ENCODE measurements at places on chromosomes 3 and 15.

- DNase-seq, result no peak
Measured at GRCh38 chr3:197149528-197149927, 119.9 kb upstream of the MELTF start.

GRCh38 chr15:75727851-75728715 is 15.4 kb upstream of the CSPG4 start:
- DNase-seq, result no peak

- DNase-seq, result no peak
Measured at GRCh38 chr15:59438625-59439290, 772 bp downstream of the FAM81A start.

DNA sequence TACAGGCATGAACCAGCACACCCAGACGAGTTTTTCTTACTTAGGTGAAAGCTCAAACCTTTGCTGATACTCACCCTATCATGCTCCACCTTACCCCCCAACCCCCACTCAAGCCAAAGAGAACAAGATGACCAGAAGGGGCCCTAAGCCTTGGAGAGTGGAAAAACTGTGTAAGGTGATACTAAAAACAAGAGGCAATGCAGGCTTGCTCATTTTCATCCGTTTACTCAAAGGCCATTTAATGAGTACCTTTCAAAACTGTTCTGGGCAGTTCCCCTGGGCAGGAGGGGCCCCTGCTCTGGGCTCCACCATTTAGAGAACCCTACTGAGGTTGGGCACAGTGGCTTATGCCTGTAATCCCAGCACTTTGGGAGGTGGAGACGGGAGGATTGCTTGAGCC is 6.7 kb downstream of the TYRO3 start:
- DNase-seq, result no peak

DNA sequence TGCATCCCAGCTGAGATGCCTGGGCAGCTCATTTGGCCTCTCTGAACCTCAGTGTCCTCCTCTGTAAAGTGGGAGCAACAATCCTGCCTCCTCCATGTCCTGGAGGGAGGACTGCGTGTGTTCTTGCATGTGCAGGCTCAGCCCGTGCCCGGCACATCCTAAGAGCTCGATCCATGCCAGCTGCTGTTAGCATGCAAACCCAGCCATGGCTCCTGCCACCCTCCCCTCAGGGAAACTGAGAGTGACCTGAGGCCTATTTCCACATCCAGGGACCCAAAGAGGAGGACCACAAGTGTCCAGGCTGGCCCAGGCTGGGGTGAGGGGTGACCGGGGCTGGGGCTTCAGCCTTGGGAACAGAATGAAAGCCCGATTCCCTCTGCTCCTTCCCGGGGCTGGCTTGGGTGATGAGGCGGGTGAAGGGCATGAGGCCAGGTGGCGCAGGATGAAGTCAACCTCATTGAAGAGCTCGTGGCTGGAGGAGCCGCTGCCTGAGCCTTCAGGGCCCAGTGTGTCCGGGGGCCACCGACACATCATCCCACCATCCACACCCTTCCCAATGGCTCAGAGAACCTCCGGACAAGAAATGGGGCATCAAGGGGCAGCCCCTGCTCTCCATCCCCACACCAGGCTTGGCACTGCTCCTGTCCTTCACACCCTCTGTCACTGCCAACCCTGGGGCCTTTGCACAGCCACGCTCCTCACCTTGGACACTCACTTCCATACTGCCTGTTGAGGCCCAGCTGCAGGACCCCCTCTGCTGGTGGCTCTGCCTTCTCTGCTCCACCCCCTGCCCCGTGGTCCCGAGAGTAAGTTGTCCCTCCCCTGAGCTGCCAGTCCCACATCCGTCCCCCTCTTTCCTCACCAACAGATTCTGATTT is 42.5 kb downstream of the ADAMTS7 start:
- no peak for DNase-seq

DNA sequence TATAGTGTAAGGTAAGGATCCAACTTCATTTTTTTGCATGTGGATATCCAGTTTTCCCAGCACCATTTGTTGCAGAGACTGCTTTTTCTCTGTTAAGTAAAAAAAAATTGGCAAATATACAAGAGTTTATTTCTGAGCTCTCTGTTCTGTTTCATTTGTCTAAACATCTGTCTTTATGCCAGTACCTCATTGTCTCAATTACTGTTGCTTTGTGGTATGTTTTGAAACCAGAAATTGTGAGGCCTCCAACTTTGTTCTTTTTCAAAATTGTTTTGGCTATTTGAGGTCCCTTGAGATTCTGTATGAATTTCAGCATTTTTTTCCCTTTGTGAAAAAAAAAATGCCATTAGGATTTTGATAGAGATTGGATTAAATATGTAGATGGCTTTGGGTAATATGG is 150.5 kb downstream of the MINAR1 start:
- DNase-seq, result no peak

- no peak for DNase-seq
Measured at GRCh38 chr15:51908316-51908715, 63.3 kb downstream of the LEO1 start.

DNA sequence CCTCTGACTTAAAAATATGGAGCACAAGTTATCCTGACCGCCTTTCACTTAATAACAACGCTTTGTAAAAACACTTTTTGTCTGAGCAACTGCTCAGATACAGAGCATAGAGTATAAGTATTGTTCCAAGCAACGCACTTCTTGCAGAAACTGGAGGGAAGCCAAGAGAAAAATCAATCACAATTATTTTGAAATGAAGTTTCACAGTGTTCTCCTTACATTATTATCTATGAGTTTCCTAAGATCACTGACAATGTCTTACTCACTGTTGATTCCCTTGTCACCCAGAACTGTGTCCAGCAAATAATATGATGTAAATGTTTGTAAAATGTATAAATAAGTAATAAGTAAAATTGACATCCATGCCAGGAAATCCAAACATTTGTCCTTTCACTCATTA is 184.6 kb upstream of the GPR149 start:
- DNase-seq, result no peak

DNA sequence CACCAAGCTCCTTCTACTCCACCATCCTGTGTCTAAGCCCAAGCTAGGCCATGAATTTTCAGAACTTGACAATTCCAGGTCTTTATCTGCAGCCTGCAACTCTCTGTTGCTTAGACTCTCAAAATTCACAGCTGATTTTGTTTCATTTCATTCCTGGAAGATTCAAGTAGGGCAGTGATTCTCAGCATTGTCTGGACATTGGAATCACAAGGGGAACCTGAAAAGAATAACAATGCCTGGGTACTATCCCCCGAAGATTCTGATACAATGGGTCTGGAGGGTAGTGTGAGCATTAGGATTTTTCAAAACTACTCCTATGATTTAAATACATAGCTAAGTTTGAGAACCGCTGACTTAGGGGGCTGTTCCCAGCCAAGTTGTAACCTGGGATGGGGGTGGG is 534.7 kb upstream of the IL12A start:
- no peak for DNase-seq

DNA sequence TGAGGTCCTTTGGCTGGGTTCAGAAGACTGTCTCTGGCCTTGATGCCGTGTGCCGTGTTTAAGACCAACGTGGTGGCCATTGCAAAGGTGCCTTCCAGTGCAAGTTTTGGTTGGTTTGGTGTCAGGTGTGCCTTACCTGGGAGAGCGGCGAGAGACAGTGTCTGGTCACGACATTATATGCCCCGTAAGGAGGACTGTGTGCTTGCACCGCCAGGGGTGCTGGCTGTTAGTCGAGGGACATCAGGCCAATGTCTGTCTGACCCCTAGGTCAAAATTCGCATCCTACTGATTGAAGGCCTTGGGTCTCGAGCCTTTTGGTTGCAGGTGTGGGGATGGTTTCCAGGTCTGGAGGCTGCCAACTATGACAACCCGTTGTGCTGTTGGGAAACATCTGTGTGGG is 111.9 kb downstream of the SNRPN start:
- DNase-seq, result no peak

GRCh38 chr3:20215636-20216035 is 29.6 kb upstream of the SGO1 start:
- no peak for DNase-seq

- no peak for DNase-seq
Measured at GRCh38 chr15:47293466-47294162, 423.7 kb upstream of the SEMA6D start.

- DNase-seq, result no peak
Measured at GRCh38 chr3:50885070-50885850, 210.5 kb downstream of the DOCK3 start.

DNA sequence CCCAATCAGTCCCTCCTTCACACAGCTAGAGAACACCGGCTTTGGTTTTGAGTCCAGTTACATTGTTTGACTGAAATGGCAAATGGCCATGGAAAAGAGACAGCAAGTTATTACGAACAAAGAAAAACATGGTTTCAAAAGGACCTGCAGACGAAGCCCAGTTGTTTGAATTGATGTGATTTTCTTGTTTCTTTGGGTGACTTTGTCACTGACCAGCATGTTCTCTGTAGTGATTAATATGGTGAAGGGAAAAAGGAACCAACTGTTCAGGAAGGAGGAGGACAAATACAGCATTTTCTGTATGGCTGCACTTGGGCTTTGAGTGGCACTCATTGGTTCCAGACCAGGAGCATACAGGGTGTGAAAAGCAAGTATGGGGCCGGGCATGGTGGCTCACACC is 217.4 kb upstream of the TPM1 start:
- no peak for DNase-seq

GRCh38 chr3:120039642-120040610 is 54.3 kb downstream of the GSK3B start:
- DNase-seq, result no peak

DNA sequence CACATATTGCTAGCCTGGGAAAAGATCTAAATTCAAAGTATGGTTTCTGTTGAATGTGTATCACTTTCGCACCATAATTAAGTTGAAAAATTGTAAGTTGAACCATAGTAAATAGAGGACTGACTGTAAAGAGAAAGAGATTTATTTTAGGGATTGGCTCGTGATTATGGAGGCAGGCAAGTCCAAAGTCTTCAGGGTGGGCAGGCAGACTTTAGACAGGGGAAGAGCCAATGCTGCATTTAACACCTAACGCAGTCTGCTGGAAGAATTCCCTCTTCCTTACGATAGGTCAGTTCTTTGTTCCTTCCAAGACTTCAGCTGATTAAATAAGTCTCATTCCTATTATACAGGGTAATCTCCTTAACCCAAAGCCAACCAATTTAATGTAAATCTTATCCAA is 15.8 kb downstream of the C3orf85 start:
- DNase-seq, result no peak

DNA sequence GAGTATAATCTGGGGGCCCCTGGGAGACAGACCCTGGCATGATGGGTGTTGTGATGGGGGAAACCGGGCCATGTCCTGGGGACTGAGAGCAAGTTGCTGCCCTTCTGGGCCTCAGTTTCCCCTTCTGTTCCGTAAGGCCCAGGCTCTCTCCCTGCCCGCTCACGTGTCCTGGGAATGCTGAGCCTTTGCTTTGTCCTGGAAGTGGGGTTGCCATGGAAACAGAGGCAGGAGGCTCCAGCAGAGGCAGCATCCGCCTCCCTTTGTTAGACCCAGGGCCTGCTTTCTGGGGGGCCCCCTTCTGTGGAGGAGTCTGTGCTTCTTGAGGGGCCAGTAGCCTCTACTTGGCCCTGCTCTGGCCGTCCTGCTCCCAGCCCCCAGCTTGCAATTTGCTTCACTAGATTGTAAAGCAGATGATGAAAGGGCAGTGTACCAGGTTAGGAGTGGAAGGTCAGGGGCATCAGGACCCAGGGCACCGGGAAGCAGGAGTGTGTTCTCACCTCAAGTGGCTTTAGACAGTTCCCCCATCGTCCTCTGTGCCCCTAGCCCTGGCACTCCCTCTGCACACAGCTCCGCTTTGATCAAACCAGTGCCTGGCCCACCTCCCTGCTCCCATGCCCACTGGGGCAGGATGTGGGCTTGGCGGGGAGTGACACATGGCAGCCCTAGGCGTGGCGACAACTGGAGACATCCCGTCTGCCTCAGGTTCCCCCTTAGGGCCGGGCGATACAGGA is 105.6 kb downstream of the FBLN2 start:
- DNase-seq, result no peak

DNA sequence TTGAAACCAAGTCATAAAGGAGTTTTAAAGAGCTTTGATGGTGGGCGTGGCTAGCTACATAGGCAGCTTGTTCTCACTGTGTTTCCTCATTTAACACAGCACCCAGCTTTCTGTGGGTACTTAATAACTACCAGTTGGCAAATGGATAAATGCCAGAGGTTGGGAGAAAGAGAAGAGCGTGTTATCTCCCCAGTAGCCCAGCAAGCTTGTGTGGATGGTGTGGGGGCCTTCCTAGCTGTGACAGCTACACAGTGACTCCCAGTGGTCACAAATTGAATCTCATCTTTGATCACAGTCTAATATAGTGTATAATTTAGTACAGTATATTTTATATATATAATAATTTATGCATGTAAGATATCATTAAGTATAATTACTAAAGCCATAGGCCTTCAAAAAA is 984.1 kb downstream of the EPHA3 start:
- no peak for DNase-seq

GRCh38 chr3:62332835-62333244 is 40.5 kb downstream of the FEZF2 start:
- no peak for DNase-seq

- no peak for DNase-seq
Measured at GRCh38 chr3:106392915-106393314, 524.1 kb upstream of the CBLB start.

DNA sequence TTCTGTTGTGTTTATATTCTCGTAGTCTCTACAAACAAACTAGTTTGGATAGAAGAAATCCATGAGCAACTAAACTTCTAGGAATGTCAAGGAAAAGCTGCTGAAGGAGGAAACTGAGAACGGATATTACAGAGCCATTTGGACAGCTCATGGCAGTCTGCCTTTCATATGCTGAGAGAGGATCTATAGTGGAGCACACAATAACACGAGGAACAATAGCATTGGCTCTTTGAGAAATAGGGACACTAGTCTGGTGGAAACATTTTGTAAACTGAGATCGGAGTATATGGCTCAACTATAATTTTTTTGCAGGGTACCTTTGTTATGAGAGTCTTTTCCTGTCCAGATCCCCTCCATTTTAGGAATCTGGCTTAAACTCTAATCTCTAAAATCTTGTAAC is 200.5 kb downstream of the CLSTN2 start:
- no peak for DNase-seq

DNA sequence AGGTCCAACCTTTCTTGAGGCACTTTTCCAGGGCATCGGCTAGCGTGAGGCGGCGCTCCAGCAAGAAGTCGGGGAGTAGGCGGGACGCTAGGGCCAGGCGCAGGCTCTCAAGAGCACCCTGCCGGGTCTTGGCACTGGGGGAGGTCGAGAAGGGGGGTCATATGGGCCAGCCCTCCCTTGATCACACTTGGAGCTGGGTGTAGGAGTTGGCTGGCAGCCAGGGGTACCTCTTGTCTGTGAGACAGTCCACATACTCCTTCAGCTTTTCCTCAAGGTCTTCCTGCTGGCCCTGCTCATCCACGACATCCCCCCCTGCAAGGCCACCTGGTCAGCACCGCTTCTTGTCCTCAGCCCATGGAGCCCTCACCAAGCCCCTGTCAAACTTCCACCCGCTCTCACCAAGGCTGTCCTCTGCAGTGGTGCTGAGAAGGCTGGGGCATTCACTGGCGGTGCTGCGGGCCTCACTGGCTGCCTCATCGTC is 2.0 kb downstream of the IFRD2 start:
- peak; percentile 75 for DNase-seq

DNA sequence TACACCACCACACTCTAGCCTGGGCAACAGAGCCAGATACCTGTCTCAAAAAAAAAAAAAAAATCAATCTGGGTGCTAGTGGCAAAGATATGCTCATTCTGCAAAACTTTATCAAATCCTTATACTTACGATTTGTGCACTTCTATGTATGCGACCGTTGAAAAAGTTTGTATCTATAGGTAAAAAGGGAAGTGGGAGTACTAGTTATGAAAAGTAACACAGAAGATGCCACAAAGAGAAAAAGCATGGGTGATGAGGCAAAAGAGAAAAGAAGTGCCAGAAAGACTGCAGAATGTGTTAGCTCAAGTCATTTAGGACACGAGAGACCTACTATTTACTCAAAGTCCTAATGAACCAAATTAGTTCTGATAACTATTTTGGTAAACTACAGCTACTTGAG is 407.8 kb downstream of the SHQ1 start:
- DNase-seq, result no peak

Data from coronary artery (tissue), 2 donors.